ENCODE measurements at places on chromosomes 11 and 22.

- no peak overlapping the region for H3K27ac ChIP-seq
- H3K4me1 ChIP-seq: peaks cover 12% of the 10 kb centered on the region
- H3K4me3 ChIP-seq: no peak overlapping the region
- peaks cover under 1% of the 10 kb centered on the region for H3K36me3 ChIP-seq
Observed at GRCh38 chr11:124618863-124619262, 3.8 kb upstream of the TBRG1 start.

DNA sequence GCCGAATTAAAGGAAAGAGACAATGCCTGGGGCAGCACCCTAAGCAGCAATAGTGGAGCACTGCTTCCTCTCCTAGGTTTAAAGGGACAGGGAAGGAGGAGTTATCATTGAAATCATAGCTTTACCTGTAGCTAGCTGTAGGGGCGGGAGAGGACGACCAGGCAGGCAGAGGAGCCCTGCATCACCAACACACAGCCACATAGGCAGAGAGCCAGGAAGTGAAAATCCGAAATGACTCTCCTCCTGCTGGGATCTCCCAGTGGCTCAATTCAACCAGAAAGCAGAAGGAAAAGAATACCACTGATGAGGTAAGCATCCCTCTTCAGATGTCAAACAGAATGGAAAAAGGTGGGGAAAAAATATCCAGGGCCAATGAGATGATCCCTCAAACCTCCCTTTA, 20.4 kb downstream of the MRGPRX4 start:
- DNase-seq: no peak
- peaks cover 35% of the 10 kb centered on the region for H3K27me3 ChIP-seq
- no peaks in the 10 kb centered on the region for H3K4me1 ChIP-seq
- no peaks in the 10 kb centered on the region for H3K36me3 ChIP-seq
- H3K4me3 ChIP-seq: no peak overlapping the region
- H3K27ac ChIP-seq: no peak overlapping the region

DNA sequence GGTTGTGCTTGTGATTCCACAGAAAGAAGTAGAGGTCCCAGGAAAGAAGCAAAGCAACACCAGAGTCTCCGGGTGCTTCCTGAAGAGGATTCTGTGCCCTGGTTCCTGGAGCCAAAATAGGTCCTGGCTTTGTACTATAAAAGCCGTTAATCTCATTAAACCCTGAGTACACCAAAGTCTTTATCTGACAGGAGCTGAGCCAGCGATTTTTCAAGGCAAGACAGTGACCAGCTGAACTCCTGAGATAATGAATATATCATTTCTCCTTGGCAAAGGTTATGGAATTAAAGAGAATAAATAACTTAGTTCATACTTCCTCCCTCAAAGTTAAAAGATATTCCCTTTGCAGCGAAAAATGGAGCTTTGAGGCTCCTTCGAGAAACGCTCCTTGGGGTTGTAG, 5.2 kb downstream of the TMEM138 start:
- no peak overlapping the region for H3K27ac ChIP-seq
- peaks cover 25% of the 10 kb centered on the region for H3K4me1 ChIP-seq
- H3K27me3 ChIP-seq: no peaks in the 10 kb centered on the region

GRCh38 chr11:74460065-74460464, 7.3 kb downstream of the KCNE3 start:
- H3K4me3 ChIP-seq: no peak overlapping the region
- no peaks in the 10 kb centered on the region for H3K36me3 ChIP-seq
- H3K4me1 ChIP-seq: no peaks in the 10 kb centered on the region
- no peak for DNase-seq
- no peak overlapping the region for H3K27ac ChIP-seq
- peaks cover 7% of the 10 kb centered on the region for H3K27me3 ChIP-seq

DNA sequence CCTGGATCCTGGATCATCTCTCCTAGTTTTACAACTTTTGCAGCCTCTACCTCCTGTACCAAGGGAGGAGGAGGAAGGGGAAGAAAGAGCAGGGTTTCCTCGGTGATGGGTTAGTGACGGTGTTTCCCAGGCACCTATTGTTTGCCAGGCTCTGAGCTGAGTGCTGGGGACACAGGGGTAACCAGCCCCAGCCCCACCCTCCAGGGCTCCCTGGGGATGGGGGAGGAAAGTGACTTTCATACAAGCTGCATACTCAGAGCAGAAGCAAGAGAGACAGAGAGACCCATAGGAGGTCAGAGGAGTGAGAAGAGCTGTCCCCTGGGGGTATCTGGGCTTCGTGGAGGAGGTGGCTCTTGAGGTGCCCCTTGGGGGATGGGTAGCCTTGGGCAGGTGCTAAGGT, 89.4 kb upstream of the THY1 start:
- no peak for DNase-seq
- no peak overlapping the region for H3K27ac ChIP-seq
- H3K36me3 ChIP-seq: no peaks in the 10 kb centered on the region
- H3K4me1 ChIP-seq: peaks cover 13% of the 10 kb centered on the region
- H3K27me3 ChIP-seq: peaks cover 8% of the 10 kb centered on the region
- no peak overlapping the region for H3K4me3 ChIP-seq
